ENCODE measurements at places on chromosomes 16 and 17.
A peak's percentile ranks its signal among the peaks of the same experiment; 100 is the strongest.

GRCh38 chr17:43018932-43019331, 3.3 kb downstream of the VAT1 start:
- DNase-seq: no peak

DNA sequence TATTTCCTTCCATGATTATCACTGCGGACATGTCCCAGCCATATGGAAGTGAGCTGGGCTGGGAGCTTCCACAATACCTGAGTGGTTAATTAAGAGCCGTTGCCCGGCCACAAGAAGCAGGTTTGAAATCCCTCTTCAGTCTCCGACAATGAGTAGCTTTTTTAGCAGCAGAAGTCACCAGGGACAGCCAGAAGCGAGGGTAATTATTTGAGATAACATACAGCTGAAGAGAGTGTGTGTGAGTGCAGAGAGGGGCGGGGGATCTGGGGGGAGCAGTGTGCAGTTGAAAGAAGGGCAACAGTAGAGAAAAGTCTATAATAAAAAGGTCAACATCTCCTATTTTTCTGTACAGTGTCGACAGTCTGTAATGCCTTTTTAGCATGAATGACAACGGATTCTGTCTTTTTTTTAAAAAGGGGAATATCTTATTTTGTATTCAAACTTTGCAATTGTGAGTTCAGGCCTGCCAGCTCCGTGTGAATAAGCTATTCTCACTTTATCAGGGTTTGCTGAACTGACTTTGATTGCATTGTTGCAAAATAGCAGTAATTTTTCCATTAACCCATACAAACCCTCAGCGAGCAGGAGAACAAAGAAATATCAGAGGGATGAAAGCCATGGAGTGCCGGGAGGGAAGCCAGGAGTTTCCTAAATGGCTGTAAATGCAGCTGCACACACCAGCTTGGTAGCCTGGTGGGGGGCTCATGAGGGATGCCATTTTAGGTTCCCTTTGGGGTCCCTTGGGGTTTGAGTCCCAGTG, 220.3 kb upstream of the IRX3 start:
- no peak for DNase-seq

DNA sequence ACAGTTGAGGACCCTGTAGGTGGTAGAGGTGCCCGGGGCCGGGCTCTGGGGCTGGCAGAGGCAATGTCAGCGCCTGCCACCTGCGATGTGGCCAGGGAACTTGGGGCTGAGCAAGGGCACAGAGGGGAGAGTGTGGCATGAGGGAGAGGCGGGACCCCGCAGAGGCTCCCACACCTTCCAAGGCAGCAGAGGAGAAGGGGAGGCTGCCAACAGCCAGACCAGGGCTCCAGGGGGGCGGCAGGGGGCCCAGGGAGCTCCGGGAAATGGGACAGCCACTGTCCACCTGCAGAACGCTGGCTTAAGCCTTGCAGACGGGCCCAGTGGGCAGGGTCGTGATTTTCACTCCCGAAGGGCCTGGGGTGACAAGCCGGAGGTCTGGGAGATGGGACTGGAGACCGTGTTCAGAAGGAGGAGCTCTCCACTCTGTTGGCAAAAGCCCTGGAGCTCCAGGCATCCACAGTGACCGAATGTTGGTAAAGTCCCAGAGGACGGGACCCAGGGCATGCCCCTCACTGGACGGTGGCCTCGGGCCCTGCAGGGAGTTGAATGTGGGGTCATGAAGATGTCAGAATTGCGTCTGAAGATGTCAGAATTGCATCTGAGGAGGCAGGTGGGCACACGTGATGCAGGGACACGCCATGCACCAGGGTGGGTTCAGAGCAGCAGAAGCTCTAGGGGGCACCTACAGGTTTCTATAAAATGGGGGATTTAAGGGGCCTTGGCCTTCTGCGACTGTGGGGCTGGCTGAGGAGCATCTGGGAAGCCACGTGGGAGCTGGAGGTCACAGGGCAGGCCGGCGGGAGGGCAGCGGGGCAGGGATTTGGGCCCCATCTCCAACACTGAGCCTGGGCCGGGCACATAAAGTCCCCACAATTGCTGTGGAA, 18.6 kb downstream of the CD7 start:
- no peak for DNase-seq

GRCh38 chr17:61647047-61647446, 56.0 kb upstream of the NACA2 start:
- no peak for DNase-seq

GRCh38 chr17:72644492-72644891, 448.0 kb downstream of the SLC39A11 start:
- DNase-seq: no peak

DNA sequence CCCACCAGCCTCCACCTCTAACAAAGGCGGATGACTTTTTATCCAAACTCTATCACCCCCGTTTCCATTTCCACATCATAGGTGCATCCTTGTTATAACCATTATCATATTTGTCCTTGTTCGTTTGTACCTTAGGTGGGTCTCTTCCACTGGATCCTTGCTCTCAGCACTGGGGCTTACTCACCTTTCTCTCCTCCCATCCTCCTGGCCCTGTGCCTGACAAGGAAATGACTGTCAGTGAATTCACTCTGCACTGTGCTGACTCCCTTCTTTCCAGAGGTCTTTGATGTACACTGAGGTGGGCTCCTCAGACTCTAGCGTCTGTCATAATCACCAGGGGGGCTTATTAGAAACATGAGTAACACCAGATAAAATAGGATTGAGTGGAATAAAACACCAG, 3.1 kb downstream of the GSG1L2 start:
- no peak for DNase-seq

DNA sequence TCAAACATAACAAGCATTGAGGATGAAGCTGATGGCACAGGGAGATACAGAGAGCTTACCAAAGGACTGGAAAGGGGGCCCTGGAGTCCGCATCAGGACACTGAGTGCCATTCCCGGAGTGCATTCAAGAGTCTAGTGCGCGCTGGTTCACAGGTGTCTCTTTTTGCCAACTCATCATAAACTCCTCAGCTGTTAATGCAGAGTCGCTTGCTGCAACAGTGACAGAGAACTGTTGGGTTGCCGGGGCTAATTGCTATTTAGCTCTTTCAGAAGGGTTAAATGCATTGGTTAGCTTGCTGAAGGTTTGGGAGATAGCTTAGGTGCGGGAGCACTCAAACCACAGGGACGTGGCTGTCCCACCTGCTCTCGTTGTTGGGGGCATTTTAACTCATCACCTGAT, 1091.6 kb upstream of the EEF2KMT start:
- no peak for DNase-seq

- no peak for DNase-seq
These were observed 14.8 kb upstream of the TMED6 start for GRCh38 chr16:69366431-69366830.

GRCh38 chr17:74089869-74090464, 113.5 kb upstream of the RPL38 start:
- no peak for DNase-seq

GRCh38 chr17:34377078-34377823, 14.2 kb upstream of the CCL1 start:
- DNase-seq: no peak

- DNase-seq: no peak
These were observed 60.0 kb downstream of the HSD17B2 start for GRCh38 chr16:82094942-82095540.

DNA sequence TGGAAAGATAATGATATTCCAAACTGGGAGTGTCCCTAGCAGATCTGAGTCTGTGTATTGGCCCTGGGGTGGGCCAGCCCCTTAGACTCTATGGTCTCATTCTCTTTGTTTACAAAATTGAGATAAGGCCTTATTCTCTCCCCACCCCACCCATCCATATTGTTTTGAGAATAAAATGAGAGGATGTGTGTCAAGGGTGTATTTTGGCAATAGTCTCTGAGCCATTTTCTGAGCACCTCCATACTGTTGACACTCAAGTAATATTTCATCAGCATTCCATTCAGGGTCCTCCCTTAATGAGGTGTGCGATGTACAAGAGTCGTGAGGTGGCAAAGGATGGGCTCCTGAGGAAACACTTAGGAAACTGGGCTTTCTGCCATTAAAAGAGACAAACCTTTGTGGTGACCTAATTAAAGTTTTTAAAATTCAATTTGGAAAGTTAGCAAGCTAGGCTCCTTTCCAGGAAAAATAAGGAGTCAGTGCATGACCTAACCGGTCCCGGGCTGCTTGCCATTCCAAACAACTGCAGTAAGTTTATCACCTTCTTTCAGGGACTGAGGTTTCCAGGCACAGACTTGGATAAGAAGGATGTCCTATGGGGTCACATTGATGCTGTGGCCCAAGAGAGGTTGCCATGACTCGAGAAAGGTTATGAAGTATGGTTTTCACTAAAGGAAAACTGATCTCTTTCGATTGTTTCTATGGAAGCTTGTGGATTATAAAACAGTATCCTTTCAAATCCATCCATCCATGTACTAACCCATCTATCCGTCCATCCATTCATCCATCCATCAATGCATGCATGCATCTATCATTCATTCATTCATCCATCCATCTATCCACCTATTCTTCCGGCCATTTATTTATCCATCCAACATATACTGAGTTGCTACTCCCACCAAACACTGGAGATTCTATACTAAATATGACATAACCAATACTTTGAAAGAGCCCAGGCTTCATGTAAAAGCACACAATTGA, 443.3 kb downstream of the UTP18 start:
- peak; percentile 76 for DNase-seq

DNA sequence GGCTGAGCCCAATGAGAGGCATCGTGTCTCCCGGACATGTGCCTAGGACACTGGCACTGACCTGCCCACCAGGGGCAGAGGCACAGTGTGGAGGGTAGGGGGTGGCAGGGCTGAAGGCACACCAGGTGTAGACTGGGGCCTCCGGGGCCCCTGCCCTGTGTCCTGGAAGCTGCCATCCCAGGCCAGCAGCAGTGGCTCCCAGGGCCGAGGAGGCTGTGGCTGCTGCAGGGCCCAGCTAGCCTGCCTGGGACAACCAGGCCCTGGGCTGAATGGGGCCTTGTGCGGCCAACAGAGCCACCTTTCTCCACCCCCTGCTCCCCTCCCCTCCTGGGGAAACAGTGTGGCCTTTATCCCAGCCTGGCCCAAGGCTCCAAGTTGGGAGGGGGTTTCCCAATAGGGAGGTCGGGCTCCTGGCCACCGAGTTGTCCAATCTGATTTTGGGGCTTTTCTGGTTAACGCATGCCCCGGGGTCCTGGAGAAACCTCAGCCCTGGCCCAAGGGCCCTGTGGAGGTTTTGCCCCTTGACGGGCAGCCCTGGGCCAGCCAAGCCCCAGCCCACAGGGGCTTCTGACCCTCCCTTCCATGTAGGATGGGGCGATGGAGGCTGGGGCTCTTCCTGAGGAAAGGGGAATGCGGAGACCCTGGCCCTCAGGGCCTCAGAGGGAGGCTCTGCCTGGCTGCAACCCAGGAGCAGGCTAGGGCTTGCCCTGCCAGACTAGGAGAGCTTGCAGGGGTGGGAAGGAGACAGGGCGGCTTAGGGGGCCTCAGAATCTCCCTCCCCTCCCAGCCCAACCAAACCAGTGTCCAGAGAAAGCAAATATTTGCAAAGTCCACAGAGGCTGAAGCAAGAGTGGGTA, 4.2 kb downstream of the MTSS2 start:
- no peak for DNase-seq

GRCh38 chr16:83343935-83344366, 463.8 kb upstream of the HSBP1 start:
- no peak for DNase-seq

DNA sequence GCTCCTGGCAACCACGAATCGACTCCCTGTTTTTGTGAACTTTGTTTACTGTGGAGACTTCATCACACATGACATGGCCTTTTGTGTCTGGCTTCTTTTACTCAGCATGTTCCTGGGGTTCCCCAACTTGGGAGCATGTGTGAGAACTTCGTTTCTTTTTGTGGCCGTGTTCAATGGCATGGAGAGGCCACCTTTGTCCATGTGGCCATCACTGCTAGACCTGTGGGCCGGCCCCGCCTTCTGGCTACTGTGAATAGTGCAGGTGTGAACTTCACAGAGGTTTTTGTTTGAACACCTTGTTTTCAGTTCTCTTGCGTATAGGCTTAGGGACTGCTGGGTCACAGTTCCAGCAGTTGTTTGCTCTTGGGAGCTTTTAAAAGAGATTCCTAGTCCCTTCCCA, 5.7 kb upstream of the SLC38A8 start:
- DNase-seq: no peak

GRCh38 chr16:22425847-22426246, 51.4 kb upstream of the CDR2 start:
- DNase-seq: no peak

GRCh38 chr16:61829631-61830030, 206.6 kb downstream of the CDH8 start:
- DNase-seq: no peak

- no peak for DNase-seq
These were observed 273.8 kb downstream of the MRTFB start for GRCh38 chr16:14344945-14345344.

DNA sequence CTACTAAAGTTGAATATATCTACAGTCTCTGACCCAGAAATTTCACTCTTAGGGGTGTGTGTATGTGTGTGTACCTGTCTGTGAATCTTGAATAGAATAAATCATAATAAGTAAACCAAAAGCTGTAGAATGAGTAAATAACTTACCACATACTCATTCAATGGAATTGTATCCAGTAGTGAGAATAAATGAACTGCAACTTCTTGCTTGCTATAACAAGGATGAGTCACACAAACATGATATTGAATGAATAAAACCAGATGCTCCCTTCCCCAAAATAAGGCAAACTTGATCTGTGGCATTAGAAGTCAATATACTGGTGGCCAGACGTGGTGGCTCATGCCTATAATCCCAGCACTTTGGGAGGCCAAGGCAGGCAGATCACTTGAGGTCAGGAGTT, 259.8 kb upstream of the MON1B start:
- no peak for DNase-seq

- no peak for DNase-seq
These were observed 98.2 kb downstream of the CA4 start for GRCh38 chr17:60247836-60248461.

GRCh38 chr16:23651943-23652468, 10.7 kb downstream of the DCTN5 start:
- no peak for DNase-seq

- DNase-seq: peak; percentile 66
These were observed 24.3 kb downstream of the POLR3E start for GRCh38 chr16:22321340-22322001.

DNA sequence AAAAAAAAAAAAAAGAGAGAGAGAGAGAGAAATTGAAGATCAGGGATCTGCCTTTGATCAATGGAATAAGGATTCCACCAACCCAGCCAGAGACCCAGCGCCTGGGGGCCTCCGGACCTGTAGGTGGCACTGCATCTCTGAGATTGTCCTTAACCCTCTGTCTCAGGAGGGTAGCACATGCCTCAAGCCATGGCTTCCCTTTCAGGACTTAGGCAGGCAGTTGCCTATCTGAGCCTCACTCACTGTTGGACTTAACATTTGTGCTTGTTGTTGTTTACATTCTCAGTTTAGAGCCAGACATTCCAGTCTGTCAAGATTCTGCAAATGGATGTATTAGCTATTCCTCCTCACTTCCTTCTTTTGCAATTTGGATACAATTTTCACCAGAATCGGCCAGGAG, 5.1 kb upstream of the SCNN1B start:
- DNase-seq: no peak

GRCh38 chr17:27380551-27380950, 75.7 kb upstream of the KSR1 start:
- DNase-seq: no peak

DNA sequence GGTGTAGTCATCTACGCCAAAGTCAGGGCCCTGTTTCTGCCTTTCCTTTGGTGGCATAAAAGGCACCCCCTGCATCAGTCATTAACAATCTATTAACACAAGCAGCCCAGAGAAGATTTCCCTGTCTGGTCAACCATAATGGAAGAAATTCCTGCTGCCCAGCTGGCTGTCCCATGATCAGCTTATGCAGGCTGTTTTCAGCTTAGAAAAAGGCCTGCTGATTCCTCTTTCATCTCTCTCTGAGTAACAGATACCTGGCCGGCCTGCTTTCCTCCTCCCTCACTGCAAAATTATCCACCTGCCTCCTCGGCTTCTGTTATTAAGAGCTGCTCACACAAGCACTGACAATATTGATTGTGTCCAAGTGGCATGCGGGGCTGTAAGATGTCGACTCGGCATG, 70.3 kb upstream of the MMP2 start:
- DNase-seq: no peak
